Adrenal gland (tissue), 19 donors: ENCODE measurements at places on chromosomes 7 and 10.
A peak's percentile ranks its signal among the peaks of the same experiment; 100 is the strongest.

DNA sequence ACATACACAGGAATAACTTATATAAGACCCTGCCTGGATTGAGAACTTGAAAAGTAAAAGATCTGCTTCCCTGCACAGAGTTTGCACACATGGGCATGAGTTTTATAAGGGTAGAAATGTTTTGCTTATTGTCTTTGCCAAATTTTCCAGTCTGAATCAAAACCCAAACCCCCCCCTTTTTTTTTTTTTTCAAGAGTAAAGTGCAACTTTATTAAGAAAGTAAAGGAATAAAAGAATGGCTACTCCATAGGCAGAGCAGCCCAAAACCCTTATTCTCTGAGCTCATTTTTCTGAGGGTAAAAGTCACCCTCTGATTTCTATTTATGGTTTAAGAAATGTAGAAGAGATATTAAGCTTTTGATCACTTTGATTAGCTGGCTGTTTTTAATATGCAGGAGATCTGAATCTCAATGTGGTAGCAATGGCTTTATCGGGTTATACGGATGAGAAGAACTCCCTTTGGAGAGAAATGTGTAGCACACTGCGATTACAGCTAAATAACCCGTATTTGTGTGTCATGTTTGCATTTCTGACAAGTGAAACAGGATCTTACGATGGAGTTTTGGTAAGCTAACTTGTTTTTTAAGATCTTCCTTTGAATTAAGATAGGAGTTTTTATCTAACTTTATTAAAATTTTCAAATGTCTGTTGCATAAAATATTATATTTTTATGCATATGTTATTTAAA is 18.7 kb downstream of the MIOS start:
- no peak for DNase-seq

DNA sequence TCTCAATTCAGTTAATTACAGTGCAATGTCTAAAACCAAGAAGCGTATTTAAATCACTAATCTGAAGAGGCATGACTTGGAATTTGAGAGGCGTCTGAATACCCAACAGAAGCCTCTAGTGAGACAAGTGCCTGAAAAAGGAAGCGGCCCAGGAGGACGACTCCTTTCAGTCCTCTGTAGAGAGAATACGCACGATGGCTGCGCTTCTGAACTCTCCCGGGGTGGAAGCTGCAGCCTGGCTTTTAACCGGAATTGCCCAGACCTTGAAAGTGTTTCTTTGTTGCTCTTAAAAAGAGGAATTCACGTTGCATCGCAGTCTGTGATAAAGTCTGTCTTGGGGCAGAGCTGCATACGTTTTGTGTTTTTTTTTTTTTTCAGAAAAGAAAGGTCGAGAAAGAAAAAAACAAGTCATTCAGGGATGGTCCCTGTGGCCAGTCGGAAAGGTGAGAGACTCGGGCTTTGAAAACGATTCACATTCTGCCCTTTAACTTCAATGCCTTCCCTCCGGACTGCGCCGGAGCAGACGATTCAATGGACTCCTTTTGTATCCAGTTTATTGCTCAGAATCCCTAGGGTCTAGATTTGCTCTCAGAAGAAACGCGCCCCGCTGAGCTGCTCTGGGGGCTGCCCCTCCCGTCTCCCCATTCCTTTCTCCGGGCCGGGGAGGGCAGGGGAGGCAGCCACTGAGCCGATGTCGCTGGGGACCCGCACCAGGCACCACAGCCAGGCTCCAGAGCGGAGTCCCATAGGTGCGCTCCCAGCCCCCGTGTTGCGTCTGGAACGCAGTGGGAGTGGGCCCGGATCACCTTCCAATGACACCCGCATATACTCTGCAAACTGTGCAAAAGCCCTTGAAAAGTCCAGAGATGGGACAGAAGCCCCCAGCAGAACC is 994 bp upstream of the PTF1A start:
- DNase-seq = no peak

DNA sequence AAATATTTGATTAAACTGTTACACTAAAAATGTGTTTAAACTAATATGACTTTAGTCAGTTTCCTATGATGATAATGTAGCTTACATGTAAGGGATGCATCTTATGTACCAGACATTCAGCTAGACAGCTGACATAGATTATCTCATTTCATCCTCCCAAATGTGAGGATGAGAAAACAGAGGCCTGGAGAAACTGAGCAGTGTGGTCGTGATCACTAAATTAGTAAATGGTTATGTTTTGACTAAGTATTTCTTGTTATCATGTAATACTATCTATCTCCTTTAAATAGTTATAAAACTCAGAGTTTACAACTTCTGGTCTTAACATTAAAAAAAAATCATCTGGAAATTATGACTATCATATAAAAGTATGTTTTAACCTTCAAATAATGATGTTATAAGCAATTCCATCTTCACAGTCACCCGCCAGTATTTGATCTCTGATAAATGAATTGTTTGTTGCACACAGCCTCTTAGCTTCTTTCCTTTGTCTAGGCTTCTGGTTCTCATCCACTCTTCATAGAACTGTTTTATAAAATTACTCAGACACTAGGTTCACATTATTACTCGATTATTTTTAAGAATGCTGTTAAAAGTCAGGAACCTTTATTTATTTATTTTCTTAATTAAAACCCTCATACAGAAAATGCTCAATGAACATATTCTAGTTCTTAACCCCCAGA is 33.6 kb upstream of the HDAC9 start:
- no peak for DNase-seq

DNA sequence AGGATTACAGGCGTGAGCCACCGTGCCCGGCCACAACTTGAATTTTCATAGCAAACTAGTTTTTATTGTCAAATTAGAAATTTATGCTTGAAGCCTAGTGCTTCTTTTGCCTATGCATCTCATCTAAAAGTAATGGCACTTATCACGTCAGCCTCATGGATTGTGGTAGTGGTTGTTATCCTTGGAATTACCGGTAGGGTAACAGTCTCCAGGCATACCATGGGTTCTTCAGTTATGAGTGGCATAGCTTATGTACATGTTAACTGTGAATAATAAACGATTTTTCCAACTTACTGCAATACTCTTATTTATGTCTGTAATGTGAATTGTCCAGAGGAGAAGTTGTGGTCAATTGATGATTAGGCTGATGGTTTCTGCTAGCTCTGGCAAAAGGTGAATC is 63.1 kb downstream of the BMPR1A start:
- no peak for DNase-seq

DNA sequence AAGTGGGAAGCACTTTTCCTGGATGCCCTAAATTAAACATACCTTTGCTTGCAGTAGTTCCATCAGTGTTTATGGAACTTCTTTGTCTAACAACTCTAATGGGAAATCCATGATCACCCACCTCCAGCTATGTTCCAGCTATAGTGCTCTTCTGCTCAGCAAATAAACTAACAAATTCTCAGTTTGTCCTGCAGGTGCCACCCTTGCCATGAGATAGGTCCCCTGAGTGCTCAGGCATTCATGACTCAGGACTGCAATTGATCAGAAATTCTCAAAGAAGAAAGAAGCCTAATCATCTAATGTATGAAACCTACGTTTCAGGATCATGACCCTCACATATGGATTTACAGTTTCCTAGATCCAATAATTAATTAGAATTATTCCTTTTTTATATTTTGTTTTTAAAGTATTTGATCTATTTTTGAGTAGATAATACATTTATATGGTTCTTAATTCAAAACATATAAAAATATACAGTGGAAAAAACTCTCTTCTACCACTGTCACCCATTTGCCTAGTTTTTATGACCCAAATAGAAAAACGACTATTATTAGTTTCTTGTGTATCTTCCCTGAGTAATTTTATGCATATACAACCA is 48.7 kb upstream of the DYNC1I1 start:
- peak; percentile 65 for DNase-seq

DNA sequence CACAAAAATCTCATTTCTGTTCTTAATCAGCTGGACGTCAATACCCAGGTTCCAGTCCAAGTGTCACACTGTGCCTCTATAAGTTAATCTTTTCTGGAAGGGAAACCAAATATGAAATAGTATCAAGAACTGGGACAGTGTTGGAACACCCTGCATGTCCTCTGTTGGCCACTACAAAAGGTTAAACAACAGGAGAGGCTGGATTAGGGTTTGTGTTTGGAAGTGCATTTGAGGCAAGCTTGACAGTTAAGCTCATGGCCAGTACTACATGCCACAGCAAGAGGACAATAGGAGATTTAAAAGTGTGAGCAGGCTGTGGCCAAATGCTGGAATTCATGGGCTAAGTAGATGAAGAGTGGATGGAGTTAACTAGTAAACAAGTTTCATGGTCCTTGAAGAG is 751.5 kb downstream of the AUTS2 start:
- DNase-seq = no peak

DNA sequence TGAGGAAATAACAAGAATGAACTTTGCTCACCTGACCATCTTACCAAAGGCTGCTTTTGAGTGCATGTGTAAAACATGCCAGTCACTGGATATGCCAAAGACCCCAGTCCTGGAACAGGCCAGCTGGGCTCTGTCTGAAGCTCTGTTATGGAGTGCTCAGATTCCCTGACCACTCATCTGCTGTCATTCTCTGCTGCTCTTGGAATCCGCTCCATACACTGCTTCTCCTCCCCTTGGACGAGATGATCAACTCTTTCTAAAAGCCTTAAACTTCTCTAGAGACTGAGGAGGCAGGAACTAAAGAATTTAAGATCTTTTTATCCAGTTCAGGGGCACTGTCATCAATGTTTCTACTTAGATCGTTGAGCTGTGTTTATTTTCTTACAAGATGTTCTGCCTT is 100.2 kb downstream of the SPAG6 start:
- DNase-seq = no peak

- no peak for DNase-seq
Observed at GRCh38 chr7:33593611-33594010, 311.7 kb upstream of the BMPER start.

- no peak for DNase-seq
Observed at GRCh38 chr7:106462365-106462859, 177.6 kb upstream of the NAMPT start.

GRCh38 chr7:41940760-41941343 is 238.0 kb upstream of the INHBA start:
- DNase-seq = peak; percentile 74

DNA sequence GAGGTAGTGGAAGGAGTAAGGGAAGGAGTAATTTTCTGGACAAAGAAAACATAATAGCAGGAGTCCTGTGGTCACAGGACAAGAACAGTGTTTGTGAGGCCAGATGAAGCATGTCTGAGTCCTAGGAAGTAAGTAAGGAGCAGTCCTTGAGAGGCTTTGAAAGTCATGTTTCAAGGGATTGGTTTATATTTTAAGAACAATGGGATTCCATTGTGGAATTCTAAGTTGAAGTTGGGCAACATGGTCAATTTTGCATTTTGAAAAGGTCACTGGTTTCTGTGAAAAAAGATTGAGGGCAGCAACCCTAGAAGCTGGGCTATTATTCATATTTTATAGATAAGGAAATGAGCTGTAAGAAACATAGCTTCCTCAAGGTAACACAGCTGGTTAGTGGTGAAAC is 10.8 kb upstream of the SLC25A28 start:
- no peak for DNase-seq

DNA sequence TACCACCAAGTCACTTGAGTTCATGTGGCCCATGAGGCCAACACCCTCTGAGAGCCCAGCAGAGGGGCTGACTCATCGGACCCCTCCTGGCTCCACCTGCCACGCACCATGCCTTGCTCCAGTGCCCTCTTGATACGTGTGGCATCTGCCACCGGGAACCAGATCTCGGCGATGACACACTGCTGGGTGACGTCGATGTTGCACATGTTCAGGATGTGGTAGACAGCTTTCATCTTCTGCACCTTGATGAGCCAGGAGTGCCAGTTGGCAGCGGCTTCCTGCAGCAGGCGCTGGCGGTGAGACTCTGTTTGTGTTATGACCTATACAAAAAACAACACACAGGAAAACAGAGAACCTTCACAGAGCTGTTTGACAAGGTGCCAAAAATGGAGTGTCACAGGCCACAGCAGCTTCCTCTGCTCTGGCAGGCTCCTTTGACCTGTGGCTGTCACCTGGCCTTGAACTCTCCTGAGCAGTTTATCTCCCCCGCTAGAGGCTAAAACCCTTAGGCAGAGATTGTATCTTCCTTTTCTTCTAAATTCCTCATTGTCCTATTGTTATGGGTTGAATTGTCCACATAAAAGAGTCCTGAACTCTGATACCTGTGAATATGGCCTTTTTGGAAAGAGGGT is 45.2 kb upstream of the TMEM213 start:
- DNase-seq = peak; percentile 86

GRCh38 chr10:77898323-77899079 is 28.1 kb downstream of the DLG5 start:
- peak; percentile 86 for DNase-seq
